ENCODE measurements at places on chromosomes 3 and 15. TPM values are rescaled to one million over a fixed set of nuclear protein-coding genes. Genes with fewer than 3 reads are reported as not detected.

GRCh38 chr3:197736010-197736490, 654 bp downstream of the RUBCN start:
- peak; percentile 29 for DNase-seq

Gene SPINK8
- total RNA-seq, result not detected

Gene ATP13A5
- 0.09 TPM for total RNA-seq

Gene RYR3
- 22.0 TPM for total RNA-seq

DNA sequence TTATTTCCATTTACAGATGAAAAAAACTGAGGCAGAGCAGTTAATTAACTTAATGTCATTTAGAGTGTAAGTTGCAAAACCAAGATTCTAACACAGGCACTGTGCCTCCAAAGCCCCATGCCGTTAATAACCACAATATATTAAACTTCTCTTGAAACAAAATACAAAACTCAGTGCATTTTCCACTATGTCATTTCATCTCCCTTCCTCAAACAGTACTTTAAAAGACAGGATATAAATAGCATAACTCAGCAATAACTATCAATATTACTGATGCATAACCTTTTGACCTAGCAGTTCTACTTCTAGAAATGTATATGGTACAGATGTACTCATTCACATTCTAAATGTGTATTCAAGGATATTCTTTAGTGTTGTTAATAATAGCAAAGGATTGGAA, 5.1 kb upstream of the TASOR start:
- DNase-seq, result no peak

Gene GP5
- total RNA-seq, result 0.35 TPM
